CD4-positive, alpha-beta T cell (primary cell): ENCODE measurements at places on chromosomes 5 and 9. TPM values are rescaled to one million over a fixed set of nuclear protein-coding genes. Genes with fewer than 3 reads are reported as not detected.

The CCDC192 gene
- total RNA-seq, result not detected

The CDH6 gene
- not detected for total RNA-seq

The GRM6 gene
- not detected for total RNA-seq

The FOXD4 gene
- total RNA-seq, result not detected

The NXNL2 gene
- not detected for total RNA-seq

The PIK3R1 gene
- total RNA-seq, result 459 TPM

The PCDHA11 gene
- total RNA-seq, result not detected

The SPATA31D4 gene
- not detected for total RNA-seq

The KIF4B gene
- not detected for total RNA-seq

The PRUNE2 gene
- not detected for total RNA-seq

The TRIM7 gene
- total RNA-seq, result 3.4 TPM

The IL13 gene
- total RNA-seq, result not detected

The SLC4A9 gene
- not detected for total RNA-seq

The UGT3A1 gene
- total RNA-seq, result not detected
